AG04450 (cell line): ENCODE measurements at places on chromosomes 7 and 10.
A peak's percentile ranks its signal among the peaks of the same experiment; 100 is the strongest.

DNA sequence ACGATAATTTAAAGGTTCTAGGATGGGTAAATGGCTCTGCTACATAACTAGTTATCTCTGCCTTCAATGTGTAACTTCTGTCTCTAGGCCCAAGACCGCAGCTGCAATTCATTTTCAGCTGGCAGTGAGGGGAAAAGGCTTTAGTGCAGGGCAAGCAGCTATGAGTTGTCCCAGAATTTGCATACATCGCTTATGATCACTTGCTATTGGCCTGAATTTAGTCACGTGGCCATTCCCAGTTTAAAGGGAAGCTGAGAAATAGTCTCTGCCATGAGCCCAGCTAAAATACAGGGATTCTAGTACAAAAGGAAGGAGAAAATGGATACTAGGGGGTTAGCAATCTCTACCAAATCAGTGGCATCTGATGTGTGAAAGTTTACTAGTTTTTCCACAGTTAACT, 145.8 kb upstream of the IMMP2L start:
- no peak for DNase-seq

DNA sequence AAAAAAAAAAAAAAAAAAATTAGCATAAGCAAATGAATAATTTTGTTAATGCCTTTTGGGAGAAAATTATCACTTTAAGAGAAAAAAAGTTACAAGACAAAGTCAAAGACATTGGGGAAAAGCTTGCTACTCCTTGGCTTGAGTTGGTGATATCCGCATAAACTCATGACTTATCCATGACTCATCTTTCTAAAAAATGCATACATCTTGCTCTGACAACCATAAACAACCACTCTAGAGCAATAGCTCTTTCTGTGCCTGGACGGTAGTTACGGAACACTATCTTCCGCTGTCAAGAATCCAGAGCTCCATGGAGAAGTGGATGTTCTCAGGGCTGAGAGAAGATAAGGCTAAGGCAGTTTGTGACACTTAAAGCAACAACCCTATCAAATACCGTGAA, 281.1 kb upstream of the PFKP start:
- DNase-seq = no peak

- DNase-seq = no peak
Measured at GRCh38 chr10:112532189-112532588, 85.2 kb downstream of the VTI1A start.

GRCh38 chr7:101936611-101937231, 119.3 kb downstream of the CUX1 start:
- no peak for DNase-seq

- DNase-seq = peak; percentile 41
Measured at GRCh38 chr10:132637477-132638129, 100.0 kb downstream of the INPP5A start.

GRCh38 chr10:84265418-84265817, 20.6 kb downstream of the RGR start:
- no peak for DNase-seq

DNA sequence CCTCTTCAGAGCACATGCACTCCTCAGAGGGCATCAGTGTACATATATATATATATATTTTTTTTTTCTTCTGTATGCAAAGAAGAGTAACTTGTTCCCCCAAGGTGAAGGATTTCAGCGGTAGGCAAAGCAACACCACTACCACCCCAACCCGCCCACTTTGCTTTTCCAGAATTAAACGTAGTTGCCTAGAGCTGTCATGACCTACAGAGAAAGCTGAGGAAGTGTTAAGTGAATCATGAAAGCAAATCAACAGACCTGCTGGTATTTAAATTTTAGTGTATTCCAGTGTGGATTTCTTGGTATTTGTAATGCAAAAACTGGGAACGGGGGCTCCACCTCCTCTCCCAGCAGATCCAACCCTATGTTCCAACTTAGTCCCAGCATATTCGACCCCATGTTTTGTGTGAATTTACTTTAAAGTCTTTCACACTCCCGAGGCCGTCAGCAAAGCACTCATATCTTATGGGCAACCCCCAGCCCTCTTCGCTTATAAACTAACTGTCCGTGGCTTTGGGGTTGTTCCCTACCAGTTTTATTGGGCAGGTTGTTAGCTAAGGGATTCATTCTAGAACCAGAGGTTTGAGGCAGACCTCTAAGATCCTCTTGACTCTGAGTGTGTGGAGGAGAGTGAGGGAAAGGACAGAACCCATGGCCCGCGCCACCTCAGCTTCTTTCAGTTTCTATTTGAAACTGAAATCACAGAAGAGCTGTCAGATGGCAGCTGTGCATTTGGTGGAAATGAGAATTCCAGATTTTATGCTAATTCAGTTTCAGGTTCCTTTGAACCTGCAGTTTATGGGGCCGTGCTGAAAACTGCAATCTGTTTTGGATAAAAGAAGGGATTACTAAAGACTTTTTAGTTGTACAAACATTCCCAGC, 450.2 kb upstream of the GALNT17 start:
- no peak for DNase-seq

GRCh38 chr7:10083766-10084165, 889.9 kb upstream of the PHF14 start:
- no peak for DNase-seq

DNA sequence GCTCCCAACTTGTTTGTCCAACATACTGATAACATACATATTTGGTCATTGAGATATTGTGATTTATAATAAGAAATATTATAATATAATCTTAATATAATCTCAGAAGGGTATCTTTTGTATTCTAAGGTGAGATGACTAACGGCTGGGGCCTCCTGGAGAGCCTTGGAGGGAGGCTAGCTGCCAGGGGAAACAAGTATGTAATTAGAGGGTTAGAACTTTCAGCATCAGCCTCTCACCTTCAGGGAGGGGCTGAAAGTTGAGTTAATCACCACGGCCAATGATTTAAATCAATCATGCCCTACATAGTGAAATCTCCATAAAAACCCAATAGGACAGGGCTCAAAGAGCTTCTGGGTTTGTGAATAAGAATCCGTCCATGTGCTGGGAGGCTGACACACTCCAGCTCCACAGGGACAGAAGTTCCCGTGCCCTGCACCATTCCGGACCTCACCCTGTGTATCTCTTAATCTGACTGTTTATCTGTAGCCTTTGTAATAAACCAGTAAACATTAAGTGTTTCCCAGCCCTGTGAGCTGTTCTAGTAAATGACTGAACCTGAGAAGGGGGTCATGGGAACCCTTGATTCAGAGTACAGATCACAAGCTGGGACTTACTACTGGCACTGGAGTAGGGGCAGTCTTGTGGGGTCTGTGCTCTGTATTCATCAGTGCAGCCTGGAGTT, 86.3 kb upstream of the STEAP1B start:
- no peak for DNase-seq

DNA sequence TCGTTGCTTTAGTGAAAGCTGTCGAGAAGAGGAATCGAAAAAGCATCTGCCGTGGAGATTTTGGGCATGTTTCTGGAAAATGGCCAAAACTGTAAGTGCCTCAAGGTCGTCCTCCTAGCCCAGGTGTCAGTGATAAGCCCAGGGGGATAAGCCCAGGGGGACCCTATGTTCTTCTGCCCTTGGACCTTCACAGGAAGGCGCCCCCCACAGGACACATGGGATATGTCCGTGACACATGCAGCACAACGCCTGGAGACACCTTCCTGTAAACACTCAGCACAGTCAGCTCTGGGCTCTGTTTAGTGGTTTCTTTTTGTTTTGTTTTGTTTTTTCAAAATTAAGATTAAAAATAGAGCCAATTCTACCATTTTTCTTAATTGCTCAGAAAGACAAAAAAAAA, 272.7 kb downstream of the KLF6 start:
- no peak for DNase-seq

DNA sequence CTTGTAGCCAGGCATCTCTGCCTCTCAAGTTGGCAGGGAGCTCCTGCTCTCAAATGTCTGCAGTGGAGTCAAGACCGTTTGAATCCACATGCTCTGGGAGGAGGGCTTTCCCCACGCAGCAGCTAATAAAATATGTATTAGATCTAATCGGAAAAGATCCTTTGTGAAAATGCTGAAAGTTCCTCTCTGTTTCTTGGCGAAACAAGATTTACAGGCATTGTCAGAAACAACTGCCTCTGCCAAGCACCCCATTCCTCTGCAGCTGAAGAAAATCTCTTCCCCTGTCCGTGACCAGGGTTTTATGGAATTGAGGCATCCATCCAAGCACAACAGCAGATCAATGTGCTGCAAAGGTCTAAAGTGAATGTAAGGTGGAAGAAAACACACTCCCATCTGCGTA, 165.8 kb downstream of the TCERG1L start:
- DNase-seq = no peak

DNA sequence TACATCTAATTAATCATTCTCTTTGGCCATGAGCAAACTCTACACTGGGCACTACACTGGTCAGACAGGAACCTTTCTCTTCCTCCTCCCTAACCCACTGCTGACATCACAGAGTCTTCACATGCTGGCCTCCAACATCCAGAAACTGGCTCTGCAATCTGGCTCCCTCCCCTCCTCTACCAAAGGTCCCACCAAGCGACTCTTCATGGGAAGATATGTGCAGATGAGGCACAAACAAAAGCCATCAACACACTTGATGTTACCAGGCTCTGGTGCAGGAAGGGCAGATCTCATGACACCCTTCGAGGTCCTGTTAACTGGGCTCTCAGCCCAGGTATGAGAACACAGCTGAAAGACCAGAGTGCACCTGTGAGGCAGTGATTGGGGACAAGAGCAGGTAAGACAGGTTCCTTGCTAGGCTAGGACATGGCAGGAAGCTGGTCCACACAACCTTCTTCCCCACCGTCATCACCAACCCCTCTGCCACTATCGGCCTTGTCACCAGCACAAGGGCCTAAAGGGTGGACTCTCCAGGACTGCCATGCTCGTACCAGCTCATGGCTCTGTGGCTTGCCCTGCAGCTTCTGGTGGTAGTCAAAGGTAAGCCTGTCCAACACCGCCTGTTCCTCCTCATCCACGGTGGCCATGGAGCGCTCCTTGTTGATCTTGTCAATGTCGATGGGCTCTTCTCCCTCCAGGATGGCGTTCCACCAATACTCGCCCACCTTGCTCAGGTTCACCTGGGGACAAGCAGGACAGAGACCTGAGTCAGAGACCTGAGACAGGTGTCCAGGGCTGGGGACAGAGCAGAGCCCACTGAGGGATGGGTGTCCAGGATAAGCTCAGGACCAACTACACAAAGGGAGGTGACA, 66.6 kb upstream of the CAMK2B start:
- DNase-seq = no peak

DNA sequence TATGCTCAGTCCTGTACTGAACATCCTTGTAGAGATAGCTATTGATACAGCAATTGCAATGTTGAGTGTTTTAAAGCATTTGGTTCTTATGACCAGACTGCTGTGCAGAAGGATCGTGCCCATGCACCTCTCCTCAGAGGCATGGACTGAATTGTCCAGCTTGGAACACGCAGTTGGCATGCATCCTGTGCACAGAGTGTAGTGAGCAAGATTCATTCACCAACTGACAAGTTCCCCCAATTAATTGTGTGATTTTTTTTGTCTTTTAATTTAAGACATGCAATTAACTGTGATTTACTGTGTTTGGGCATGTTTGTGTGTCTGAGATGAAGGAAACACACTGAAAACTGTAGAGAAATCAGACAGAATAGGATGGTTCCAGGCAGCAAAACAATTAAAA, 323.7 kb downstream of the CDK14 start:
- DNase-seq = no peak

GRCh38 chr10:101283762-101284100, 54.5 kb upstream of the LBX1 start:
- no peak for DNase-seq

- no peak for DNase-seq
Measured at GRCh38 chr7:55903985-55904759, 16.9 kb downstream of the ZNF713 start.

GRCh38 chr10:29127731-29128130, 161.1 kb upstream of the LYZL1 start:
- DNase-seq = no peak

GRCh38 chr7:14635955-14636354, 266.6 kb downstream of the DGKB start:
- DNase-seq = no peak

- no peak for DNase-seq
Measured at GRCh38 chr7:18128846-18129245, 101.2 kb upstream of the PRPS1L1 start.

DNA sequence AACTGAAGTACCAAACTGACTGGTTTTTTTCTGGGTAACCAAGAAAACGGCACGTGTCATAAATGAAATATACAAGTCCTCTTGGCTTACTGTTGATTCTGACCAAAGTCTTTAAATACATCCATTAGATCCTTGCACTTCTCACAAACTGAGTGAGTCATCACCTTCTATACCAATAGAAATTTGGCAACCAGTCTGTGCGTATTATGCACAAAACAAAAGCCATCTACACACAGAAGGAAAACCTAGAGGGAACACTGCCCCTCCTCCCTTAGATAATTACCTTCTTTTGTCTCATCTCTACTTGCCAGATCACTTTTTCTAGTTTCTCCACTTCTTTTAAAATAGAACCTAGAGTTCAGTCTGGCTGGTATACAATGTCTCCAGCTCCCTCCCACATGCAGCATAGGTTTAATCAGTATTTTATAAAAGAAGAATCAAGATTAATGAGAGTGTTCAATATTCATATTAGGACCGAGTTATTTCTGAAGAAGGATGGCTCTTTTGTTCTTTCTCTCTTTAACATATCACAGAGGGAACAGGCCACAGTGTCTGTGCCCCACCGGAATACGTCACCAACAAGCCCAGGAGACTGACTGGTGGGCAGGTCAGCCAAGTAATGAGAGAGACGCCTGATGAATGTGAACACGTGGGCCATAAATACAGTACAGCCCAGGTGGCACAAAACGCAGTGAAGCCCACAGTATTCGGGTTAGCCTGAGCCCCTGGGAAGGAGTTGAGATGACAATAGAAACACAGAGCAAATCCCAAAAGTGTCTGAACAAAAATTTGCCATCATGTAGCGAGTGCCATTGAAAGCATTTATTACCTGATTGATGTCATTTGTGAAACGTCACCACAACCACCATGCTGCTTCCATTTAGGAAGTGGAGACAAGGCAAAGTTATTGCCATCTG, 91.3 kb downstream of the KIAA1549 start:
- no peak for DNase-seq

DNA sequence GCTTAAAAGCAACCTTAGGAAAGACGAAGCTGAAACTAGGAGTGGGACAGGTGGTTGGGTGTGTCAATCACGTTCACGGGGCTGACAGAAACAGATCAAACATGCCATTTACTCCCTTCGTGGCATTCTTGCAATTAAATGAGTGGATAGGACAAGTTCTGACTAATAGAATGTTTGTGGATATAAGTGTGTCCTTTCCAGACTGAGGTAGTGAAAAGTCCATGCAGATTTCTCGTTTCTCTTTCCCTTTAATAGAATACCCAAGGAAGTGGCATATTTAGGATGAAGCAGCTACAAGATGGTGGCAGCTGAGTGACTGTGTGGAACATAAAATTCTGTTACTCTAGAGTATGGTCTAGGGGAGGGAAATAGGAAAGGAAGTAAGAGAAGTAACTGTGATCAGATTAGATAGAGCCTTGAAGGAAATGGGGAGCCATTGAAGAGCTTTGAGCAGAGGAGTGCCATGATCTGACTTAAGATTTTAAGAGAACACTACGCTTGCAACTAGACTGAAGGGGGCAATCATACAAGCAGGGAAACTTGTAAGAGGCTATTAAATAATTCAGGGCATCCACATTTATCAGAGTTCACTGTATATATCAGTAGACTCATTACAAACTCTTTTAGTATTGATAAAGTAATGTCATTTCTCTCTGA, 46.3 kb upstream of the HYAL4 start:
- no peak for DNase-seq

- DNase-seq = no peak
Measured at GRCh38 chr10:10901906-10902305, 115.8 kb upstream of the CELF2 start.
